ENCODE measurements at places on chromosomes 7 and 10.

DNA sequence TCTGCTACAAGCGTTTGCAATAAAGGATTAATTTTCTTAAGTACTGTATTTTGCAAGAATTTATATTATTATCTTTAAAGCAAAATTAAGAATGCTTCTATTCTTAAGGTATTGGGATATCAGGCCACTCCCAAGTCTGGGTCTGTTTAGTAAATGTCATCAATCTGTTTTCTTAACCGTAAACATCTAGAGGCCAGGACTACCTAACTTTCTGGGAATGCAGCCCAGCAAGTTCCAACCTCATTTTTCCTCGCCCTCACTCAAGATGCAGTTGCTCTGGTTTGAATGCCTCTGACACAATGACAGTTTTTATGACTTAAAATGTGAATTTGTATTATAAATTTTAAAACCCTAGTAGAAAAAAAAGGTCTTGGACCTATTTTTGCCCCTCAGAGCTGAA lies 143.5 kb downstream of the INHBA start:
- DNase-seq: no peak

GRCh38 chr7:43309706-43310022 lies 197.2 kb downstream of the HECW1 start:
- no peak for DNase-seq

DNA sequence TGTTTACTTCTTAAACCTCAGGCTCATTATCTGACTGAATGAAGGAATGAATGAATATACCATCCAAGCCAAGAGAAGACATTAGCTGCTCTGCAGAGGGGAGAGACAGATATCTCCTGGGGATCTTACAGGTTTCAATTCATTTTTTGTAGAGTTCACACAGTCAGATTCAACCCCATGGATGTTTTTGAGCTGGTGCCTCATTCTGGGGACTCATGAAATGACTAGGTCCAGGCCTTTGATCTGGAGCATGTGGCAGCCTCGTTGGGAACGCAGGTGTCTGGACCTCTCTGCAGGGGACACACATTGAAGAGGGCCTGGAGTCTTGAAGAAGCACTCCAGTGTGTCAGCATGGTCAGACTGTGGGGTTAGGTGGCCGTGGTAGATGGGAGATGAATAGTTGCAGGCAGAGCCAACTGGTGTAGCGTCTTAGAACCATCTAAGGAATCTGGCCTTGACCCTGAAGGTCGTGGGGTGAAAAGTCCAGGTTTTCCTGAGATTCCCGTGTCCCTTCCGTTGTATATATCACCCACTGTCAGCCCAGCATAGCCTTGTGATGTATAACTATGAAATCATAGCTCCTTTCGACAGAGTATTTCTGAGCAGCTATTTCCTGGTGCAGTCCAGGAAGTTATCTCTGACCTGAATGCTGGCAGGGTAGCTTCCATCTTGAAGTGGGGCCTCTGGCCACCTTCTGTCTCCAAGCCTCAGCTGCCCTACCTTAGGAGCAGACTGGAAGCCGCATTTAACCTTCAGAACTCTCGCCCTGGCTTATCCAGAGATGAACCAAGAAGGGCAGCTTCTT lies 22.3 kb downstream of the BTBD16 start:
- DNase-seq: no peak

DNA sequence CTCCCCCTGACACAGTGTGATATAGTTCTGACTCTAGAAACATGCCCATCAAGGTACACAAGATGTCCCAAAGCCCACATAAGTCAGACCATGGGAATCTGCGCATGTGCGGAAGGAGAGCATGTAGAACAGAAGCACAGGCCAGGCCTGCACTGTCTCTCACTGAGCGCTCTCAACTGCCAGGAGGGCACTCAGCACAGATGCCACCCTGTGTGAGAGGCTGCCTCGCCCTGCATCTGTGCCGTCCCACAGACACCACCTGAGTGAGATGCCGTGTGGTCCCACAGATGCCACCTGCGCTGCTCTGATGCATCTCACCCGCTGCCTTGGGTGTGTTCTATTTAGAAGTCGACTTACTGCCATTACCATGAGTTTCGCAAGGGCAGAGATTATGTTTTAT lies 98.4 kb downstream of the VOPP1 start:
- no peak for DNase-seq

- DNase-seq: no peak
Observed at GRCh38 chr10:1061930-1062774, 6.0 kb downstream of the WDR37 start.

GRCh38 chr10:101323495-101323894 lies 30.5 kb upstream of the BTRC start:
- no peak for DNase-seq

DNA sequence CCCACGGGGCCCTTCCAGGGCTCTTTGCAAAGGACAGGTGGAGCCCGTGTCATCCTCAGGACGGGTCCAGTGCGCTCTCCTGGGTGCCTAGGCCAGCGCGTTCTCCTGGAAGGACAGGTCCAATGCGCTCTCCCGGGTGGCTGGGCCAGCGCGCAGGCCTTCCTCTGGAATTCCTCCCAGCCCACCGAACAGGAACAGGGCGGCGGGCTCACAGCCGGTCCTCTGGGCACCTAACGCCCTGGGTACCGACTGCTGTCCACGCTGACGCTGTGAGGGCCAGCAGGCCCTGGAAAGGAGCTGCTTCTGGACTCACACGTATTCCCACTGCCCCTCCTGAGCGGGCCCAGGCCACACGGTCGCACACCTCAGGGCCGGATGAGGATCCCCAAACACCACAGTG lies 49.3 kb downstream of the STK32C start:
- DNase-seq: no peak

- peak; percentile 72 for DNase-seq
Observed at GRCh38 chr10:132735341-132735775, 50.6 kb downstream of the NKX6-2 start.

GRCh38 chr7:127813991-127814541 lies 162.1 kb downstream of the SND1 start:
- no peak for DNase-seq

DNA sequence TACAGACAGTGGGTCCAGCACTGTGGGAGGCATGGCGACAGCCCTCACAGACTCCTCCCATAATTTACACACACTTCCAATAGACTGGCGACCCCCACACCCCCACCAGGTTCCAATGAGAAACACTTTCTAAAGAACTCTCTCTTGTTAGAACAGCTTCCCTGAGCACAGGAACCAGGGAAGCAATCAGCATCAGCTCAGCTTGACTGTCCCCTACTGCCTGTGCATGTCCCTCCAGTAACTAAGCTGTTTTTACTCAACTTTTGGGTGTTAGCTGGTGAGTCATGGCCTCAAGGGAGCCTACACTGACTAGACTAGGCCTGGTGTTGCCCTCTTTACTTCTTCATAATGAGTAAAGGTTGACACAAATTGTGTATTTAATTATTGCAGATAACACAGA lies 32.6 kb upstream of the HERPUD2 start:
- no peak for DNase-seq

DNA sequence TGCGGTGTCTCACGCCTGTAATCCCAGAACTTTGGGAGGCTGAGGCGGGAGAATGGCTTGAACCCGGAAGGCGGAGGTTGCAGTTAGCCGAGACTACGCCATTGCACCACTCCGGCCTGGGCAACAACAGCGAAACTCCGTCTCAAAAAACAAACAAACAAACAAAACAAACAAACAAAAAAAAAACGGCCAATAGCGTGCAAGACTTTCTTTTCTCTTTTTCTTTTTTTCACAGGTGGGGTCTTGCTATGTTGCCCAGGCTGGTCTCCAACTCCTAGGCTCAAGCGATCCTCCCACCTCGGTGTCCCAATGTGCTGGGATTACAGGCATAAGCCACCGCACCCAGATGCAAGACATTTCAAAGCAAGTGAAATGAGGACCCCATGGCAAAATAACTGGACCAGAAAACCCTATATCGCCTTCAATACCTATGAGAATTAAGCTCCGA lies 1.6 kb downstream of the PSAP start:
- no peak for DNase-seq
